ENCODE measurements at places on chromosomes 5 and 9.

GRCh38 chr5:141704782-141705297 lies 22.8 kb upstream of the ARAP3 start:
- no peaks in the 10 kb centered on the region for H3K36me3 ChIP-seq
- H3K4me1 ChIP-seq = peaks cover 25% of the 10 kb centered on the region
- no peak overlapping the region for H3K4me3 ChIP-seq
- no peak for DNase-seq
- no peak overlapping the region for H3K27ac ChIP-seq
- H3K27me3 ChIP-seq = peaks cover 22% of the 10 kb centered on the region

DNA sequence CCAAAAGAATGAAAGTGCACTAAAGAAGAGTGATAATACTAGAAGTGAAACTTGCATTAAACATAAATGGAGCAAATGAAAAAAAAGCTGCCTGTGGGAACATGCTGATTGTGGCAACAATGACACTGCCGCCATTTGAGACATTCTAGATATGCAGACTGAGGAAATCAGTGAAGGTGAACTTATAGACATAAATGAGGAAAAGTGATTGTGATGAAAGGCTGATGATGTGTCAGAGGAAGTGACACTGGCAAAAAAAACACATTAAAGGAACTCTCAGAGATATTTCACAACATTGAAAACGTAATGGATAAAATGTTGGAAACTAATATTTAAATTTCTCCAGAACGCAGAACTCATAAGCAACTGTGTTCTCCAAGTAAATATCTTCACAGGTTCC lies 1.2 kb downstream of the ERCC8 start:
- no peak overlapping the region for H3K27ac ChIP-seq
- H3K27me3 ChIP-seq = no peaks in the 10 kb centered on the region
- no peak overlapping the region for H3K4me3 ChIP-seq
- no peaks in the 10 kb centered on the region for H3K36me3 ChIP-seq
- peaks cover 5% of the 10 kb centered on the region for H3K4me1 ChIP-seq

GRCh38 chr5:56170557-56170956 lies 62.6 kb downstream of the ANKRD55 start:
- no peaks in the 10 kb centered on the region for H3K36me3 ChIP-seq
- H3K27me3 ChIP-seq = peaks cover 3% of the 10 kb centered on the region
- H3K4me3 ChIP-seq = no peak overlapping the region
- no peak overlapping the region for H3K27ac ChIP-seq

DNA sequence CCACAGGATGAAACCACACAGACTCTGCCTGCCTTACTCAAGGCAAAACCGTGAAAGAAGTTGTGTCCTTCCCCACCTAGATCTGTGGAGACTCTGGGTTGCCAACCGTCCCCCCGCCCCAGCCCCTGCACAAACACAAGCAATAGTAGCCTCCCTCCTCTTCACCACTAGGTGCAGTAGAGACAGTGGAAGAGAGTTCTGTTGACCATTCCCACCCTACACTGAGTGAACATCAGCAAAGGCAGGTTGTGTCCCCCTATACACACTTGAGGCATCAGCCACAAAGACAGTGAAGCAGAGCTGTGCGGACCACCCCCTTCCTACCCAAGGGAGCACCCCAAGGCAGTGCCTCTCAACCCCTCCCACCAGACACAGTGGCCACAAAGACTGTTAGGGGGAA lies 223.7 kb upstream of the NFIL3 start:
- H3K27ac ChIP-seq = no peak overlapping the region
- no peaks in the 10 kb centered on the region for H3K4me1 ChIP-seq
- H3K36me3 ChIP-seq = no peaks in the 10 kb centered on the region
- no peak for DNase-seq

GRCh38 chr5:172642051-172642409 lies 967 bp downstream of the NEURL1B start:
- peaks cover 4% of the 10 kb centered on the region for H3K36me3 ChIP-seq
- peak overlapping the region; percentile 76 for H3K27ac ChIP-seq
- no peaks in the 10 kb centered on the region for H3K27me3 ChIP-seq

DNA sequence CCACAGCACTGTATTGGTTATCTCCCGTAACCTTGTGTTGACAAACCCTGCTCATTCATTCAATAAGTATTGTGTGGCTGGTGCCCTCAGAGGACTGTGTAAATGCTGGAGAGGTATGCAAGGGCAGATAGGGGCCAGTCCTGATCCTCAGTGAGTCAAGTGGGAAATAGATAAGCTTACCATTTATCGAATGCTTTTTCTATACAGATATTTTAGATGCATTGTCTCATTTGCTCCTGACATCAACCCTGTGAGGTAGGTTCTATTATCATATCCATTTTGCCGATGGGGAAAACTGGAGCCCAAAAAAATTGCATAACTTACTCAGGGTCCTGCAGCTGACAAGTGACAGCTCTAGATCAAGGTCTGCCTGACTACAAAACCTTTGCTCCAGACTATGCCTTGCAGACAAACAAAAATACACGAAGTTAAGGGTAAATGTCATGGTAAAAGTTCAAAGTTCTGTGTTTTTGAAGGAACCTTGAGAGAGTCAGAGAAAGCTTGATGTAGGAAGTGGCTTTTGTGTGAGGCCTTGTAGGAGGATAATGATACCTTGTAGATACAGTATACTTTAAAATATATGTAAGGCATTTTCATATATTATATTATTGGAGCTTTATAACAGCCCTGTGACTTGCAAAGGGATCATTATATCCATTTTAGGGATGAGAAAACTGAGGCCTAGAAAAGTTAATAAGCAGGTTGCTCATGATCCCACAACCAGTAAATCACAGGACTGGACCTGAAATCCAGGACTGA lies 22.7 kb downstream of the CYFIP2 start:
- no peaks in the 10 kb centered on the region for H3K27me3 ChIP-seq
- peaks cover 10% of the 10 kb centered on the region for H3K4me1 ChIP-seq
- peaks cover 30% of the 10 kb centered on the region for H3K36me3 ChIP-seq

DNA sequence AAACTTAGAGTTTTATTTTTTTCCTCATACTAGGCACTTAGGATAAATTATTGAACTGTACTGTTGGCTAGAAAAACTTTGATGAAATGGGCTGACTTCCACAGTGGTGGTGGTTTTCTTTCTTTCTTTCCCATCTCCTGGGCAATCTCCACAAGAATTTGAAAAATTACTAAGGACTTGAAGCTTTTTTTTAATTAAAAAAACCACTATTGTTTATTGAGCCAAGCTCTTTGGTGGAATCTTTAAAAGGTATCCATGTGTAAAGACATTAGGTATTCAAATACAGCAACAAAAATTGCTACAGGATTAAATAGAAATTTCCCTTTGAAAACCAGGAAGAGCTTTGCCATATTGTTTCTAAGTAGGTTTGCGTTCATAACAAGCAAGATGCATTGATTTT lies 14.1 kb downstream of the MARCHF6 start:
- H3K36me3 ChIP-seq = no peaks in the 10 kb centered on the region
- peaks cover 7% of the 10 kb centered on the region for H3K4me1 ChIP-seq
- DNase-seq = no peak
- no peak overlapping the region for H3K4me3 ChIP-seq

DNA sequence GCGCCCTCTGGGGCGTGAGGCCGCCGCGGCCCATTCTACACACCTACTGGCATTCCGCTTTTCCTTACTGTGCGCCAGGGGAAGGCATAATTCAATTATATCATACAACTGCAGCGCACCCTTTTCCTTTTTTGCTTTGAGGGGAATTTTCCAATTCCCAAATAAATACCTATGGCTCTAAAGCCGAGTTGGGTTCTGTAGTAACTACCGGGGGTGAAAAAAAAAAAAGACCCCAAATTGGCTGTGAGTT lies 34.1 kb upstream of the NFIB start:
- H3K27me3 ChIP-seq = peaks cover 69% of the 10 kb centered on the region
- no peaks in the 10 kb centered on the region for H3K36me3 ChIP-seq
- peaks cover 76% of the 10 kb centered on the region for H3K4me1 ChIP-seq
- peak overlapping the region; percentile 94 for H3K27ac ChIP-seq
- H3K4me3 ChIP-seq = peak overlapping the region; percentile 59

DNA sequence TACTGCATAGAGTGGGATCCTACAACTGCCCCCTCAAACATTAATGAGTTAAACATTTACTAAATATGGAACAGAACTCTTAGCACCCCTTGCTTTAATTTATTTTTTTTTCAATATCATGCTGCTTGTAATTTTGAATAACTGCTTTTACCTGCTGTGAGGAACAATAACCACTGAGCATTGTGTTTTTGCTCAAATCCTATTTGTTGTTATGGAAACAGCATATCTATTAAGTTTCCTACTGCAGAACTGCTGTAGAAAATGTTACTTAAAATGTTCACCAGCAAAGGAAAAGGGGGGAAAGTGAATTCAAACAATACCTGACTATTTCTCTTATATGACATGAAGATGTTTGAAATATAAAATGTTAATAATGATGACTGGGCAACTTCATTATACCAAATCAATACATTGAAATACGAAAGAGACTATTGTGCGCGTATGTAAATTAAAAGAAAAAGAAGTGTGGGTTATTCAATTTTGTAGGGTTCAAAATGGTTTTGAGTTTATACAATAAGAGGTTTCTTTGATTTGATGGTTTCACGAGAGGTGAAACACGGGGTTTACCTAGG lies 1043.8 kb upstream of the NUDT12 start:
- no peaks in the 10 kb centered on the region for H3K36me3 ChIP-seq
- H3K27me3 ChIP-seq = no peaks in the 10 kb centered on the region
- H3K4me1 ChIP-seq = no peaks in the 10 kb centered on the region
- no peak for DNase-seq
- H3K27ac ChIP-seq = no peak overlapping the region
- no peak overlapping the region for H3K4me3 ChIP-seq

- DNase-seq = no peak
- H3K27ac ChIP-seq = no peak overlapping the region
- H3K36me3 ChIP-seq = no peaks in the 10 kb centered on the region
These were observed 146.4 kb downstream of the SGCD start for GRCh38 chr5:156473269-156473908.

GRCh38 chr5:14251733-14252132 lies 108.6 kb downstream of the TRIO start:
- H3K4me3 ChIP-seq = no peak overlapping the region
- DNase-seq = no peak
- H3K4me1 ChIP-seq = peaks cover 53% of the 10 kb centered on the region
- no peak overlapping the region for H3K27ac ChIP-seq
- H3K27me3 ChIP-seq = no peaks in the 10 kb centered on the region
- no peaks in the 10 kb centered on the region for H3K36me3 ChIP-seq

GRCh38 chr9:109012876-109013678 lies at the start of gene CTNNAL1:
TSS of gene CTNNAL1 (minus strand) at chr9:109013499. CDS start at chr9:109013442, 57 bp downstream.
- peak; percentile 17 for DNase-seq
- H3K27ac ChIP-seq = peak within 1 kb of the TSS; percentile 93
- H3K27me3 ChIP-seq = no peaks in the 10 kb centered on the region

GRCh38 chr5:136070486-136071285 lies 41.9 kb downstream of the TGFBI start:
- no peaks in the 10 kb centered on the region for H3K36me3 ChIP-seq
- no peaks in the 10 kb centered on the region for H3K27me3 ChIP-seq
- peak overlapping the region; percentile 57 for H3K27ac ChIP-seq
- no peak overlapping the region for H3K4me3 ChIP-seq

DNA sequence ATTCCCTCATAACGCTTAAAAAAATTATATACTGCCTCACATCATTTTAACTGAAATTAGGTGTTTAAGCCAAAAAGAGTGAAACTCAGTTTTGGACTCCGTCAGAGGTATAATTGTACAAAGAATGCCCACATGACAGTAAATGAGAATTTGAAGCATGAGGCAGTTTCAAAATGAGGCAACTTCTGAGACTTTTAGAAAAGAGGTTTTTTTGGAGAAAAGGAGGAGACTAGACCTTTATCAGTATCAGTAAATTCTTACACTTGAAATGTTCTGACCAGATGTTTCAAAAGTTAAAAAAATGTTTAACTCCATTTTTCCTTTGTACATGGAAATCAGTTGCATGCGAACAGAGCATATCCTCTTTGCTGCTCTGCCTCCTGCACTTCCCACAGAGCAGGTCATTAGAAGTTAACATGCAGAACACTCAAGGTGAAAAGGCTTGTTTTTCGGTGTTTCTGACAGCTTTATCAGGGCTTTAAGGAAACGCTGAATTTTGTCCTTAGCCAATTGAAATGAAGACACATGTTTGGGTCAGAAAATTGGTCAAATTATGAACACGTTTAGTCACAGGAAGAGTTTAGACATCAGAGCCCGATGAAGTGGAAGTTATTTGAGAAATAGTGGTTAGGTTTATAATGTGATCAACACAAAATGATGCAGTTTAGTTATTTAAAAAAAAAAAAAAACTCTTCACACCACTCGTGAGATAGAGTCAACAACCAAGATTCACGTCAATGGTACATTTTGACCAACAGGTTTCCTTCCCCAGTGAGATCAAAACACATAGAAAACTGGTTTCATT lies 59.5 kb downstream of the PIK3R1 start:
- H3K4me1 ChIP-seq = no peaks in the 10 kb centered on the region
- peaks cover 6% of the 10 kb centered on the region for H3K36me3 ChIP-seq
- no peaks in the 10 kb centered on the region for H3K27me3 ChIP-seq
- DNase-seq = no peak
- H3K27ac ChIP-seq = no peak overlapping the region
